H7 (cell line): ENCODE measurements at places on chromosomes 7 and 10.

DNA sequence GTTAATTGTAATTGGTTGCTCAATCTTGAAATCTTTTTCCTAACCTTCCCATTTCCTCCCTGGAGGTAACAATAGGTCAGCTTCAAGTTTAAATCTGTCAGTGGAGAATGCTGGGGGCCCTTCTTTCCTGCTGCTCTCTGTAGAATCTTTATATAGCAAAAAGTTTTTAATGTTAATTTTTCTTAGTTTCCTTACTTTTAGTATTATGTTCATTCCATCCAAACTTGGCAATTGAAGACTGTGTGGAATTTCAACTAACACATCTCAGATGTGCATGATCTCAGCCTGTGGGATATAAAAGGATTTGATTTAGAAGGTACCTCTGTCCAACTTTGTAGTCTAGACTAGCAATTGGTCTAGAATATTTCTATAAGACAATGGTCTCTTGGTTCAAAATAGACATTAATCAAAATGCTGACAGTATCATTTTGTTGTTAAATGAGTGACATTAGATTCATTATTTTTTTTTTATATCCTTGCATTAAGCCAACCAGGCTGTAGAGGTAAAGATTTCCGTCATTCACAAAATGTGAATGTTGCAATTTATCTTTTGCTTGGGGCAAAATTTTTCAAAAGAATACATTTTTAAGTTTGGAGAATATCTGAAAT lies 100.4 kb upstream of the SEMA3A start:
- no peak for DNase-seq

DNA sequence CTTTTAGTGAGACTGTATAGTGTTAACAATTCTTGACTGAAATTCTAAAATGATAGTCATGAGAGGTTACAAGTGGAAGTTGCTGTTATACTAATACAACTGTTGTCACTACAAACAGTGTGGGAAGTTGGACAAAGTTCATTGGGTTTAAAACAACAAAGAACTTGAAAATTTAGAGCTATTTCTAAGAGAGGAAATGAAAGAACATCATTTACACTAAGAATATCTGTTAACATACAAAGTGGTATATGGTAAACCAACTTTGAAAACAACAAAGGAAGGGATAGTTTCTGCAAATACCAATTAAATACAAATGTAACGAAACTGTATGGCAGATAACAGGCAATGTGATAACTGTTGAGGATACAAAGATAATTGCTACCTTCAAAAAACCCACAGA lies 11.6 kb downstream of the MTPN start:
- DNase-seq = no peak

- no peak for DNase-seq
These were observed 75.1 kb downstream of the EMX2 start for GRCh38 chr10:117617659-117618058.

GRCh38 chr7:130875-131780 lies 61.2 kb upstream of the FAM20C start:
- peak; percentile 64 for DNase-seq

DNA sequence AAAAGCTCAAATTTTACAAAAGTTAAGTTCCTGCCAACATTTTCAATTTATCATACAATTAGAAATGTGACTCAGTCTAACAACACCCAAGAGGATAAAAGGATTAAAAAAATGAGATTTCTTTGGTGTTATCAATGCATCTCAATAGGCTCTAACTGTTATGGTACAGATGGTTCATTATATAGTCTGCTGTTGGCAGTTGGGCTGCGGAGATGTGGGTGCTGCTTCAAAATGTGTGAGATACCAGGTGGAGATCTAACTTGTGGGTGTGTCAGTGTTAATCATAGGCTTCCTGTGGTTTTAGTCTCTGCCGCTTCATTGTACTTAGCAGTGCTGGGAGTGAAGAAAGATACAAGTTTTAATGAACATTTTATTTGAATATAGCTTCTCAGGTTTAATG lies 231.2 kb downstream of the EXOC4 start:
- no peak for DNase-seq

GRCh38 chr10:36441557-36441956 lies 683.8 kb upstream of the ANKRD30A start:
- DNase-seq = no peak

- no peak for DNase-seq
These were observed 553.6 kb downstream of the TNS3 start for GRCh38 chr7:47028284-47028683.

- DNase-seq = no peak
These were observed 638.4 kb downstream of the GALNT17 start for GRCh38 chr7:71770269-71770907.

DNA sequence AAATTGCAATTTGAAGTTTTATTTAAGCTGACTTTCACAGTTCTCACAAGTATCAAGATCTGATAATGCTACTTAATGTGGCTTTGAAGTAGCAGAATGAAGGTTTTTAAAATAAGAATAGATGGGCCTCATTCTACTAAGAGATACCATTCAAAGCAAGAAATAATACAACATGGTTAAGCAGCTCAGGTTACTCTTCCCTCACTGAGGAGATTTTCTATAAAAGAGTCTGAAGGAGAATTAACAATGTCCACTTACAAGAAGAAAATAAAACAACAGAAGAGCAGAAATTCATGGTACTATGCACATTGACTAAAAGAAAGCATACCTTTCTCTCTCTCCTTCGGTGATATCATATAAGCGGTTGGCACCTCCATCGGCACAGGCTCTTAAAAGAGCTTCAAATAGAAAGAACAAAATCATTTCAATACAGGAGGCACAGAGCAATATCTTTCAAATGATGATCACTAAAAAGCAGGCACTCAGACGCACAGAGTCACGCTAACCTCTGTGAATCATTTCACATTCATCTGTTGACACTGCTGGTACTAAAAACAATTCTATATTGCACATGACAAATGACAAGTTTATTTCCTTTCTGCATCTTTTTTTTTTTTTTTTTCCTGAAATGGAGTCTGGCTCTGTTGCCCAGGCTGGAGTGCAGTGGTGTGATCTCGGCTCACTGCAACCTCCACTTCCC lies 153.1 kb downstream of the TPK1 start:
- no peak for DNase-seq
